ENCODE measurements at places on chromosomes 12 and 14. TPM values are rescaled to one million over a fixed set of nuclear protein-coding genes. Genes with fewer than 3 reads are reported as not detected.

GRCh38 chr12:80617733-80618132 lies 89.7 kb upstream of the MYF6 start:
- H3K27ac ChIP-seq: no peak overlapping the region
- H3K4me1 ChIP-seq: no peaks in the 10 kb centered on the region

DNA sequence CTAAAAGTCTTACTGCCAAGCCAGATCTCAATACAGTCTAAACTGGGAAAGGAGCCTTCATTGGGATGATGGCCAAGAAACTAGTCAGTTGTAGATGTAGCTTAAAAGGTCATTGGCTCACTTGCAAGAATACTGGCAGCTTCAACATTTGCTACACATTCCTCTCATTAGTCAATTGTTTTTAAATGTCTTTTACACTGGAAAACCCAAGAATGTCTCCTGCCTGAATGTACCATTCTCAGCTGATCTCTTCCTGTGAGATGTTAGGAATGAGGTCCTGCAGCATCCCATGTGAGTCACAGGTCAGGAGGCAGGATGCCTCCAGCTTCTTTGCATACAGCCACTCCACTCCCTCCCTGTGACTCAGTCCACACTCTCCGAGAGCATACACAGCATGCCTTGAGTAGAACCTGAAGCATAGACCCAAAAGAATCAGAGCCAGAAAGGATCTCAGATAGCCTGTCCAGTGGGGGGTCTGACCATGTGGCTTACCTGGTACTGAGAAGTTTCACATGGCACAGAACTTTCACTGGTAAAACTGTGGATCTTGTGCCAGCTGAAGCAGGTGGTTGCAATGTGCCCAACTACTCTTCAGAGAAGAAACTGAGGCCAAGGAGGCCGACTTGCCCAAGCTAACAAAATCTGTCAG lies 56.0 kb upstream of the HECTD1 start:
- no peak overlapping the region for H3K4me3 ChIP-seq
- H3K4me1 ChIP-seq: no peaks in the 10 kb centered on the region
- H3K27ac ChIP-seq: no peak overlapping the region
- no peaks in the 10 kb centered on the region for H3K27me3 ChIP-seq
- H3K36me3 ChIP-seq: no peaks in the 10 kb centered on the region
- DNase-seq: no peak

DNA sequence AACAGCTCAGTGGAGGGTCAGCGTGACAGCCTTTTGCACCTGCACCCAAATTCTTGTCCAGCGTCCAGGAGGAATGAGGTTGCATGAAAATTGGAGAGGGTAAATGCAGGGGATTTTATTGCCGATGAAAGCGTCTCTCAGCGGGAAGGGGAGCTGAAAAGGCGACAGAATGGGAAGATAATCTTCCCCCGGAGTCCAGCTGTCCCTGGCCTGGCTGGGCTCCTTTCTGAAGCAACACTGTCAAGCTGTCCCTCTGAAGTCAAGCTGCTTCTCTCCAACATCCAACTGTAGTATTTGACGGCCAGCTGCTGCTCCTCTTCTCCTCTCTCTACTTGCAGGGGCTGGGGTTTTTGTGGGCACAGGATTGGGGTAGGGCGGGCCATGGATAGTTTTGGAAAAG lies 32.7 kb downstream of the NOPCHAP1 start:
- no peak overlapping the region for H3K4me3 ChIP-seq
- H3K27me3 ChIP-seq: no peaks in the 10 kb centered on the region
- no peak overlapping the region for H3K27ac ChIP-seq
- no peaks in the 10 kb centered on the region for H3K4me1 ChIP-seq
- no peak for DNase-seq

DNA sequence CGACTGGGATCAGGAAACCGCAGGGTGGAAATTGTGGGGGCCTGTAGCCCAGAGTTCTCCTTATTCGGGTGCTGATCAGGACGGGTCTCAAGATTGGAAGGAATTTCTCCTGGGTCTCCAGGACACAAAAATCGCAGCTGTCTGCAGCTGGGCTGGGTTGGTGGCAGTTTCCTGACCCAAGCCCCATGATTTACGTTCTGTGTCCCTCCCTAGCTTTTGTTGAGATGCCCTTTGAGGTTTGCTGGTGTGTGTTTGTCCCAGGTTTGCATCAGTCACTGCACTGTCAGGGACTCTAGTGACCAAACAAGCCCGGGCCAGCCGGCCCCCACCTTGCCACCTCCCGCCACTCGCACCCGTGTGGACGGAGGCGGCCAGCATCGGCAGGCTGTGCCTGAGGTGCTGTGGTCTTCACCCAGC lies 89.5 kb downstream of the FBXL14 start:
- no peak overlapping the region for H3K4me3 ChIP-seq
- no peak for DNase-seq
- no peaks in the 10 kb centered on the region for H3K36me3 ChIP-seq
- peaks cover 15% of the 10 kb centered on the region for H3K27me3 ChIP-seq
- no peak overlapping the region for H3K27ac ChIP-seq

DNA sequence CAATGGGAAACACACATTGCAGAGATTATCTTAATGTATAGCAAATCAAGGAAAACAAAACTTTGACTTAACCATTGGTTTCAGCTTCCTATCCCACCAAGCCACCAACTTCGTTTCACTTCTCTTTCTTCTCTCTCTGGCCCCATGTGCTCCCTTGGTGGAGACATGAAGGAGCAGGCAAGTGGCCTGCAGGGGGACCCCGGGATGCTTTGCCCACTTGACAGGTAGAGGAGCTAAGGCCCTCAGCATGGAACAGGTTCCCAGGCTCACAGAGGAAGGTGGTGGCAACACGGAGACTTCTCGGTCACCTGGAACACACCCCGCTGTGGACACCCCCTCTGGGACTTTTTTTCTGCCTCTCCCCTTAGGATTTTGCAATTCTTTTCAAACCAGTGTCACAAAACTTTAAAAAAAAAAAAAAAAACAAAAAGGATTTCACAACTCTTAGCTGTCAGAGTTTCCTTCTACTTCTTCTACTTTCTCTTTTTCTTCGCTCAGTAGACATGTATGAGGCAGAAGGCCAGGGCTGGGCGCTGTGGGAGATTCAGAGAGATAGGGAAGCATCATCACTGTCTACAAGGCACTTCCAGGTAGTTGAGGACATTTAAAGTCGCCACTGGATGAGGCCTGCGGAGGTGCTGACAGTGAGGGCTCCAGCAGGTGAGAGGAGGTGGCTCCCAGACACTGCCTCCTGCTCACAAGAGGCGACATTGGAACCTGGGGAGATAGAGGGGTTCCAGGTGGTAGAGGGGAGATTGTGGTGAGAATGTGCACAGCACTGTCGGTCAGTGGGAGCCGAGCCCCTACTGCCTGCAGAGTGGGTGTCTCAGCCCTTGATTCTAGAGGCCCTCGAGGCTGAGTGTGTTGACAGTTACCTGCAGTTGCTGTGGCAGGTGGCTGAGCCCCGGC lies 119.6 kb downstream of the GCH1 start:
- H3K27ac ChIP-seq: no peak overlapping the region
- peaks cover 6% of the 10 kb centered on the region for H3K4me1 ChIP-seq
- no peaks in the 10 kb centered on the region for H3K36me3 ChIP-seq
- DNase-seq: no peak

DNA sequence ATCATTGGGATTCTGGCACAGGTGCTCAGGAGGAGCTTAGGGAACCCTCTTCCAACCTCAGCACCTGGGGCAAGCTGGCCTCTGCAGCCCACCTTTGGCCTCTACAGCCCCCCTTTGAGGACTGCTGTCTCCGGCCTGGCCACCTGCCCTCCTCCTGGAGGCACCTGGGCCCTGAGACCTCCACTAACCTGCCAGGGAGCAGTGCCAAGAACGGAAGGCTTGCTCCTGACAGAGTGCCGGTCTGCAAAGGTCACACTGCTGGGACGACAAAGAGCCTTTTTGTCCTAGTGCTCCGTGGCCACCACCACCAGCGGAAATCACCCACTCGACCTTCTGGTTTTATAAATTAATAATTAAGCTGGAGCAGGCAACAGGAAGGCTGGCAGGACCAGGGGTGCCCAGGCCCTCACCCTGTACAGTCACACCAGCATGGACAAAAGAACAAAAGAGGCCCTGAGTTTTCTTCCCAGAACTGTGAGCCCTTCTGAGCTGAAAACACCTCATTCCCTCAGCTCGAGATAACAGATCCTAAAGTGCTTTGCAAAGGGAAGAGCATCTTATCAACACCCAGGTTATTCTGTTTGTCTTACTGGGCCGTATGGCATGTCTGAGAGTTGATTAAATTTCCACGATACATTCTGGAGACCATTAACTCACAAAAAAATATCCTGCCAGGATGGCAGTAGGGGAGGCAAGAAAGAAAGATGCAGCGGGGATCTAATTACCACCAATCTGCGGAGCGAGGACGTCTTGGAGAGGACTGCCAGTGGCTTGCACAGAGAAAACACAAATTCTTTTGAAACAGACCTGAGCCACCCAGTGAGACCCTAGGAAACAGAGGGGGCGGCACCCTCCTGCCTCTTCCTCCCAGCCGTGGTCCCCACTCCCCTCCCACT lies 8.2 kb downstream of the TESC start:
- no peak overlapping the region for H3K4me3 ChIP-seq
- H3K4me1 ChIP-seq: no peaks in the 10 kb centered on the region
- H3K36me3 ChIP-seq: no peaks in the 10 kb centered on the region
- H3K27me3 ChIP-seq: no peaks in the 10 kb centered on the region
- DNase-seq: peak; percentile 27

DNA sequence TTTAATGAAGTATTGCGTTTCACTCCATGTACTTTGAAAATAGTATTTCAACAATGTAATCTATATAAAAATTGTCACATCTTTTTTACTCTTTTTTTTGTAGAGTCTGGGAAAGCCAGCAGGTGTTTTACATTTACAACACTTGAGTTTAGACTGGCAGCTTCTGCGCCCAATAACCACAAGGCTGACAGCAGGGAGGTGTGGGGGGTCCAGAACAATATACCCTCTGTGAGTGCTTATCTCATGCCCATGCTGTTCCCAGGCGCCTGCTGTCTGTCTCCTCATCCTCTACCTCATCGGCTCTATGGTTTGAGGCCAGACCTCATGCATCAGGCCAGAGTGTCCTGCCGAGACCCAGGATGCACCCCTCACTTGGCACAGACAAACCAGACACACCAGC lies 24.9 kb downstream of the FBRSL1 start:
- peaks cover 3% of the 10 kb centered on the region for H3K4me1 ChIP-seq
- no peak overlapping the region for H3K4me3 ChIP-seq
- H3K27me3 ChIP-seq: no peaks in the 10 kb centered on the region
- H3K27ac ChIP-seq: no peak overlapping the region
- no peaks in the 10 kb centered on the region for H3K36me3 ChIP-seq

- H3K4me3 ChIP-seq: no peak overlapping the region
- no peak overlapping the region for H3K27ac ChIP-seq
- peak; percentile 69 for DNase-seq
- H3K4me1 ChIP-seq: no peaks in the 10 kb centered on the region
Observed at GRCh38 chr14:99675382-99675835, 8.7 kb upstream of the CYP46A1 start.

DNA sequence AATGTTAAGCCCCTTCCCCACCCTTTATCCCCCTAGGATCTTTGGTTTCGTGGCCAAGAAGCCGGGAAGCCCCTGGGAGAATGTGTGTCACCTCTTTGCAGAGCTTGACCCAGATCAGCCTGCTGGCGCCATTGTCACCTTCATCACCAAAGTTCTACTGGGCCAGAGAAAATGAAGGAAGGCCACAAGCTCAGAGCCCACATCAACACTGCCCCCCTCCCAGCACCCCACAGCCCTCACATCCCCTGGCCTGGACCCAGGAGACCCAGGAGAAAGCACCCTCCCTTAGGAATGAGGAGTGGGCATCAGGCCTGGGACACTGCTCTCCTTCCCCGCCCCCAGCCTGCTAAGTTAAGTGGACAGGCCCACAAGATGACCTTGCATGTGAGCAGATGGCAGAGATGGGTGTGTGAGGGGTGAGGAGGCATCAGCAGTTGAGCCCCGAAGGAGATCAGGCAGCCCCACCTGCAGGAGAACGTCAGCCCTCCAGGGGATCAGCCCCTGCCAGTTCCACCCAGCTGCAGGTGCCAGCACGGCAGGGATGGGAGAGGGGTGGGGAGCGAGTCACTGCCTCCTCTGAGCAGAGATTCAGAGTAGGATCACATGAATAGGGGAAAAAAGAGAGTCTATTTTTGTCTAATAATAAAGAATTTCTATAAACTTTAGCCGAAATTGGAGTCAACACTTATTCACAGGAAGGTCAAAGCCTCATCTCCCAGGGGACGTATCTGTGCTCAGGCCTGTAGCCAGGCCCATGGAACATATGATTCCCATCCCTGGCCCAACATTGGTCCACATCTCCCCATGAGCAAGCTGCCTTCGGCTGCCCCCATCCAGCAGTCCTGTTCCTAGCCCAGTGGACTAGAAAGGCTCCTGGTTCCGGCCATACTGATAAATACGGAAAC lies 14.1 kb downstream of the TNS2 start:
- peaks cover 19% of the 10 kb centered on the region for H3K4me1 ChIP-seq
- H3K36me3 ChIP-seq: peaks cover 30% of the 10 kb centered on the region
- no peak overlapping the region for H3K4me3 ChIP-seq
- peak overlapping the region; percentile 94 for H3K27ac ChIP-seq
- peak; percentile 43 for DNase-seq

DNA sequence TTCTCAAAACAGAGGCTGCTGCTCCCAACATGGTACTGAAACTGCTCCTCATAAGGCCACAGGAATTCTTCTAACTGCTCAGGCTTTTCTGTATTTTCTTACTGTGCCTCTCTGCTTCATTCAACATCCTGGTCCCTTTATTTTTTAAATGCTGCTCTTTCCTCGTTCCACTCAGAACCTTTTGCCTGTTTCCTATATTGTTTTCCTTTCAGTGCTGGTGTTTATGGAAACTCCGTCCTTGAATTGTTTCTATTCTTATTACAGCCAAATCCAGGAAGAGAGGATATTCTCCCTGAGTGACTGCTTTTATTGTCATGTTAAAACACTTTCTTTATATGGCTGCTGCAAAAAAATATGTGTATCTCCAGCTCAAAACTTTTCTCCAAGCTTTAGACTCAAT lies 173.0 kb upstream of the E2F7 start:
- DNase-seq: no peak
- no peak overlapping the region for H3K4me3 ChIP-seq

- H3K27me3 ChIP-seq: no peaks in the 10 kb centered on the region
- DNase-seq: no peak
- H3K36me3 ChIP-seq: no peaks in the 10 kb centered on the region
- no peak overlapping the region for H3K4me3 ChIP-seq
- H3K4me1 ChIP-seq: no peaks in the 10 kb centered on the region
Observed at GRCh38 chr14:42862114-42862513, 1255.4 kb downstream of the LRFN5 start.

The SLC25A21 gene
- total RNA-seq: not detected

The COL2A1 gene
- total RNA-seq: not detected

The KERA gene
- not detected for total RNA-seq

The DHRS4 gene
- total RNA-seq: 26.1 TPM

The TSPAN8 gene
- not detected for total RNA-seq

The NTS gene
- not detected for total RNA-seq

The CD163L1 gene
- total RNA-seq: 74.9 TPM

The INHBE gene
- not detected for total RNA-seq

The RNASE1 gene
- 497 TPM for total RNA-seq
